ENCODE measurements at places on chromosomes 6 and 20. TPM values are rescaled to one million over a fixed set of nuclear protein-coding genes. Genes with fewer than 3 reads are reported as not detected.
A peak's percentile ranks its signal among the peaks of the same experiment; 100 is the strongest.

DNA sequence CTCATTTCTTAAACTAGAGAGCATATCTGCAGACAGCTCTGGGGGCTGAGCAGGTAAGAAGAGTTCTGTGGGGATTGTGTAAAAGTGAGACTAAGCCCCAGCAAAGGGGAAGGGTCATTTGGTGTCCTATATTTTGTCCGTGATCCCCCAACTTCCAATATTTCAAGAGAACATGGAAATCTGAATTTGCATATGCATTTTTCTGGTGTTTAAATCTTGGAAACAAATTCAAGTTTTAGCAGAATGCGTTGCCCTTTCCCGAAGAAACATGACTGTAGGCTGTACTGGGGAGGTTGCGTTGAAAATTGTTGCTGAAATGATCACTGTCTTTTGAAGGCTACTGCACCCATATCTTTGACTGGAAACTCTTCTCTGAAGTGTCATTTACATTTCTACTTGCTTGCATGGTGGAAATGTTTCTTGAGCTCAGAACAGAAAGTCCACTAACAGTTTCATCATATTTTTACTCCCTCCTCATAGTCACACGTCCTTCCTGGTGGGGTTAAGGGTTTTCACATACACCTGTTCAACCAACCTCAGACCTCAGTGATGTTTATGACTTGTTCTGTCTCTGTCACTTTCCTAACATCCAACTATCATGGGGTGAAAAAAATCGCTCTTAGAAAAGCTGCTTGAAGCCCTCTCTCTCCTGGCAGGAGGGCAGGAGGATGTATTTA is 140.3 kb downstream of the BCAS1 start:
- peak overlapping the region; percentile 78 for H3K27ac ChIP-seq
- no peaks in the 10 kb centered on the region for H3K36me3 ChIP-seq
- peaks cover 51% of the 10 kb centered on the region for H3K4me1 ChIP-seq
- H3K4me3 ChIP-seq: no peak overlapping the region

- no peak overlapping the region for H3K27ac ChIP-seq
- peaks cover 6% of the 10 kb centered on the region for H3K36me3 ChIP-seq
- H3K4me3 ChIP-seq: no peak overlapping the region
Measured at GRCh38 chr6:108535114-108535742, 25.5 kb upstream of the FOXO3 start.

SIRPD gene
- total RNA-seq: not detected

SERPINB6 gene
- total RNA-seq: 158 TPM

DNA sequence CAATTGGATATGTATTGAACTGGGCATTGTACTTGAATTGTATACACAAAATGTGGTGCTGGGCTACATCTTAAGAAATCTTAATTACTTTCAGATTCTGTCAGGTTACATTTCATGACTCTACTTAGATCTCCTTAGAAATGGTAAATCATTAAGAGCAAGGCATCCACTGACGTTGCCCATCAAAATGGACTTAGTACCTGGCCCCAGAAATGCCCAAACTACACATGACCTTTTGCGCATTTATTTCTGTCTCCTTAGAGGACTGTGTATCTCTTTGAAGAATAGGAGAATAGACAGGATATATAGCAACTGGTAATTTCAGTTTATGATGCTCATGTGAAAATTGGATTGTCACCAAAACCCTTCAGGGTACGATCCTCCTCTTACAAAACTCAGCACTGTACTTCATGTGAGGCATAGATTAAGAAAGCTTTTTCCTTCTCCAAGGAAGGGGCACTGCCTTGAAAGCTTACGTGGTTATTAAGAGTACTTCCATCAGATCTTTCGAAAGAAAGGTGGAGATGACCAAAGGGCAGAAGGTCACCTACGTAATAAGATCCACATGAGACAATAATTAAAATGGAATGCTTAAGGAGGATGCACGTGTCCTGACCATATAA is 61.4 kb upstream of the BMP2 start:
- H3K36me3 ChIP-seq: no peaks in the 10 kb centered on the region
- H3K27me3 ChIP-seq: no peaks in the 10 kb centered on the region
- H3K4me1 ChIP-seq: peaks cover 25% of the 10 kb centered on the region
- no peak overlapping the region for H3K4me3 ChIP-seq
- no peak overlapping the region for H3K27ac ChIP-seq

Data from natural killer cell treated with Interleukin-12 subunit alpha and Interleukin-12 subunit beta and Interleukin-15 and Interleukin-18, amount 100 ng/mL, for 72 hours (primary cell).